Ovary (tissue), 10 donors: ENCODE measurements at places on chromosomes 1 and 21. TPM values are rescaled to one million over a fixed set of nuclear protein-coding genes. Genes with fewer than 3 reads are reported as not detected.

Gene EFNA4
- polyA plus RNA-seq = 10.6 TPM

Gene VPS13D
- polyA plus RNA-seq = 19.8 TPM

Gene PROK1
- polyA plus RNA-seq = 276 TPM

Gene GFI1
- 0.16 TPM for polyA plus RNA-seq

Gene SLC2A5
- 0.64 TPM for polyA plus RNA-seq

Gene CAPN2
- 254 TPM for polyA plus RNA-seq

Gene COL9A2
- 1.2 TPM for polyA plus RNA-seq

Gene CYP4A11
- polyA plus RNA-seq = not detected

Gene DNALI1
- 22.4 TPM for polyA plus RNA-seq

Gene RYR2
- 4.9 TPM for polyA plus RNA-seq

Gene TFF3
- 17.1 TPM for polyA plus RNA-seq

Gene SPRR1A
- not detected for polyA plus RNA-seq

Gene ACP6
- polyA plus RNA-seq = 28.1 TPM

Gene GBP6
- polyA plus RNA-seq = 0.18 TPM

Gene PCBP3
- 2.4 TPM for polyA plus RNA-seq

Gene SLC66A1
- 10.0 TPM for polyA plus RNA-seq

Gene NMNAT2
- polyA plus RNA-seq = 2.0 TPM

Gene LPAR3
- 0.44 TPM for polyA plus RNA-seq

Gene ERICH3
- 0.07 TPM for polyA plus RNA-seq

Gene PLPPR5
- polyA plus RNA-seq = not detected
